Heart right ventricle (tissue), 16 donors: ENCODE measurements at places on chromosomes 1 and 21.

DNA sequence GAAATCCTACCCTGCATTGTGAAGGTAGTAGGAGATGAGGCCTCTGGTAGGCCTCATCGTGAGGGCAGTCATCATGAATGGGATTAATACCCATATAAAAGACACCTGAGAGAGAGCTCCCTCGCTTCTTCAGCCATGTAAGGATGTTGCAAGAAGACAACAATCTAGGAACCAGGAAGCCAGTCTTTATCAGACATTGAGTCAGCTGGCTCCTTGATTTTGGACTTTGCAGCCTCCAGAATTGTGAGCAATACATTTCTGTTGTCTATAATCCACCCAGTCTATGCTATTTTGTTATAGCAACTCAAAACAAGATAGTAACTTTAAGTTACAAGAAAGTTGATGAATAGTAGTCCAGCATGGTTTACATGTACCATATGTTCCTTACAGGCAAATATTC is 208.5 kb downstream of the KCNT2 start:
- DNase-seq, result no peak

DNA sequence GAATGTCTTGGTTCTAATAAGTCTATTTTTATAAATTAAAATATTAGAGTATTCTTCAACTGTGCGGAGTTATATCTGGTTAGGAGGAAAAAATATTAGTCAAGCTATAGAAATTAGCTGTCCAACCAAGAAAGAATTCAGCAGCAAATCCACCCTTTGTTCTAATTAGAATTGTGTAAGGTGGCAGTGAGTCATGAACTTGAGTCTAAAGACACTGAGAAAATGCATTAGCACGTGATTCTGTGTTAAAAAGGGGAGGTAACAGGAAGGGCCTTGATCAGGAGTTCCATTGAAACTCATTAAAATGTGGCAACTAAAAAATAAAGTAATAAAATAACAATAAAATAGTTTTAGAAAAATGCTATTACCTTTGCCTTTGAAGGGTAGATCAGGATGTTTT is 398.2 kb upstream of the RGS18 start:
- no peak for DNase-seq

GRCh38 chr21:41611441-41611840 is 103.5 kb upstream of the TMPRSS2 start:
- no peak for DNase-seq

GRCh38 chr1:153395136-153395685 is 4.3 kb upstream of the S100A8 start:
- no peak for DNase-seq

DNA sequence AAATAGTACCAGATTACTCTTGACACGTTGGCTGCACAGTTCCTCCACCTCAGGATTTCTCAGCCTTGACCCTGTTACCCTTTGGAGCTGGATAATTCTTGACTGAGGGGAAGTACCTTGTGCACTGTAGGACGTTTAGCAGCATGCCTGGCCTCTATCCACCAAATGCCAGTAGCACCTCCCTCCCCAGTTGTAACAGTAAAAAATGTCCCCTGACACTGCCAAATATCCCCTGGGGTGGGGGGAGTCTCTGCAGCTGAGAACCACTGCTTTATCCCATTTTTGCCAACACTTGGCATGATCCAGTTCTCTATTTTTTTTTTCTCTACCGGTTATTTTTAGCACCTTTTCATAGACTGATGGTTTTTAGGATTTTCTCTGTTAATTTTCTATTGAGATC is 34.0 kb downstream of the C1orf198 start:
- DNase-seq, result no peak

DNA sequence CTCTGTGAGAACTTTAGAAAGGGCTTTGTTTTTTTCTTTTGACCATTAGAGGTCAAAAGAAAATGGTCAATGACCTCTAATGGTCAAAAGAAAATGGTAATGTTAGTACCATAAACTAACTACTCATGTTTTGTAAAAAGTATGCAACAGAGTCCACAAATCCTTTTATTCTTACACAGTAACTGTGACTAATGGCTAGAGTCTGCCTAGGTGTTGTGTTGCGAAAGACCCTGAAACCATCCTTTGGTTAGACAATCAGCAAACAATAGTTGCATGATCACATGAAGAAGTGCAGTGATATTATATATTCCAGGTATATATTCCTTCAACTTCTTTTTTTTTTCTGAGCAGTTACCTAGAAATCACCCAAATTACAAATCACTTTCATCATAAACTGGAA is 40.9 kb downstream of the NEGR1 start:
- no peak for DNase-seq

DNA sequence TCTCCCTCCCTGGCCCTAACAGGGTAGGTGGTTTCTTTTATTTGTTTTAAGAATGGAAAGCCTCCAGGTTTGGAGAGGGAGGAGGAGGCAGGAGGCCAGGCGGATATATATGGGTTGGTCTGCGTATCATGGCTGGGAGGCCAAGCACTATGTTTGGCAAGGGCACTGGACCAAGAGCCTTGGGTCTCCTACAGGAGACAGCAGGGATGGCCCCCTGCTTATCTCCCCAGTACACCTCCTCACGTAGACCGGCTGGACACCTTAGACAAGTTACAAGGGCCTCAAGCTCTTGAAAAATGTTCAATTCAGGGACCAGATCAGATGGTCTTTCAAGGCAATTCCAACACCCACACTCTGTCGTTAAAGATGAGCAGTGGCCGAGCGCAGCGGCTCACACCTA is 10.9 kb downstream of the SLC41A1 start:
- no peak for DNase-seq

DNA sequence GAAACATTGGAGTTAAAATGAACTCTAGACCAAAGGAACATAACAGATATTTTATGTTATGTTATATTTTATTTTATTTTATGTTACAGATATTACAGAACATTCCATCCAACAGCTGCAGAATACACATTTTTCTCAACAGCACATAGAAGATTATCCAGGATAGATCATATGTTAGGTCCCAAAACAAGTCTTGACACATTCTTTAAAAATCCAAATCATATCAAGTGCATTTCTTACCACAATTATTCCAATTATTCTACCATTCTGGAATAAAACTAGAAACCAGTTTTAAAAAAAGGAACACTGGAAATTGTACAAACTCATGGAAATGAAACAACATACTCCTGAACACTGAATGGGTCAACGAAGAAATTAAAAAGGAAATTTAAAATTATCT is 30.9 kb upstream of the PIGK start:
- no peak for DNase-seq

- no peak for DNase-seq
These were observed 21.5 kb downstream of the NDUFS5 start for GRCh38 chr1:39047374-39048229.

DNA sequence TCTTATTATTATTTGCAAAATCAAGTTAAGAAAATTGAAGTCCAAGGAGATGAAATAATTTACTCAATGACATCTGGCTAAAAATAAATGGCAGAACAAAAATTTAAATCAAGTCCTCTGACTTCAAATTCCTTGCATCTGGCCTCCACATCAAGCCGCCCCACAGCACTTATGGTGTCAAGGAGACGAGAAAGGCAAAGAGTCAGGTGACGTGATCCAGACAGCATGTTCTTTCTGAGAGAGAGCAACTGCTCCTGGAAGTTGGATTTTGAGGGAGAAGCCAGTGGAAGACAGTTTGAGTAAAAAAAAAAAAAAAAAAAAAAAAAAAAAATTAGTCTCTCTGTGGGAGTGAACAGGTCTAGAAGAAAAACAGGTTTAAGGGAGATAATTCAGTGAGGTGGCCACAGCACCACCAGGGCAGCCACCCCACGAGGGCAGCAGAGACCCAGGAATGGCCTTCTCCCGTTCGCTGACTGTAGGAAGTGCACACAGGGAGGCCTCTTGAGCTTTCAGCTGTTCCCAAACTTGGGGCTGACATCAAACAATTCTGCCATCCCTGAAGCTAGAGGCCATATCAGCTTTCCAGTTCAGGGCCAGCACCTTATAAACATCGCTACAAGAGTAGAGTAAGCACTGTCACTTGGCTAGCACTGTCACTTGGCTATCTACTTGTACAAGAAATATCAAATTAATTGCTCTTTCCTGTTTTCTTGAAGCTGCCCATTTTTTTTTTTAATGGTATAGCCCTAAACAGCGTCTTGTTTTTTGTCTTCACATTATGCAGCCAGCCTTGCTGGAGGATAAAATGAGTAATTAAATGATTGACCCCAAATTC is 7.8 kb downstream of the C1orf162 start:
- DNase-seq, result peak; percentile 76

DNA sequence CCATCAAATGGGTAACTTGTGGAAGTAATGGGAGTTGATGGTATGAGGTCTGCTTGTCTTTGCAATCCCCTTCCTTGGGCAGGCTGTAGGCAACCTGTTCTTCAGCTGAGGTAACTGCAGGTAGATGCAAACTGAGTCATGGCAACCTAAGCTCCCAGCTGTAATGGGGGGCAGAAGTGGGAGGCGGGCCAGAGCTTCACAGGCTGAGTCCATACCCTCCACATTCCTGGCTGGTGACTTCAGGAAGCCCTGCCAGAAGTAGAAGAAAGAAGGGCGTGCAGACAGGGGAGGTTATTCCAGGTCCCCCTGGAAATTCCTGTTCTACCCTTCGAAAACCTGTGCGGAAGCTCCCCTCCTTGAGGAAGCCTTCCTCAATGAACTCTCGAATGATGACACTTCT is 44.9 kb downstream of the ARHGEF11 start:
- DNase-seq, result no peak
